GM12892 (cell line): ENCODE measurements at places on chromosomes 16 and 17.

- no peak for DNase-seq
Measured at GRCh38 chr16:82027629-82028064, 7.4 kb upstream of the HSD17B2 start.

- no peak for DNase-seq
Measured at GRCh38 chr17:37568350-37569053, 40.7 kb downstream of the SYNRG start.

- no peak for DNase-seq
Measured at GRCh38 chr16:47461598-47462266, 601 bp downstream of the PHKB start.

DNA sequence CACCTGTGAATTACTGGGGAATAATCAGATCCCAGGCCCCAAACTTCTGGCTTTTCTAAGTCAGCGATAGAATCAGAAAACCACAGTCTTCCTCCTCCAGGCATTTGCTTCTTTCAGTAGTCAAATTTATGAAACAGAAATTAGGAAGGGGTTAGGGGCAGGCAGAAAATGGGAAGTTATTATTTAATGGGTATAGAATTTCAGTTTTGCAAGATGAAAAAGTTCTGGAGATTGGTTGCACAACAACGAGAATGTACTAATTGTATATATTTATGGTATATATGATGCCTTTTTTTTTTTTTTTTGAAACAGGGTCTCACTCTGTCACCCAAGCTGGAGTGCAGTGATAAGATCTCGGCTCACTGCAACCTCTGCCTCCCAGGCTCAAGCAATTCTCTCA lies 23.5 kb downstream of the ORC6 start:
- DNase-seq = no peak

- DNase-seq = no peak
Measured at GRCh38 chr17:42456223-42457106, 2.2 kb upstream of the ATP6V0A1 start.

DNA sequence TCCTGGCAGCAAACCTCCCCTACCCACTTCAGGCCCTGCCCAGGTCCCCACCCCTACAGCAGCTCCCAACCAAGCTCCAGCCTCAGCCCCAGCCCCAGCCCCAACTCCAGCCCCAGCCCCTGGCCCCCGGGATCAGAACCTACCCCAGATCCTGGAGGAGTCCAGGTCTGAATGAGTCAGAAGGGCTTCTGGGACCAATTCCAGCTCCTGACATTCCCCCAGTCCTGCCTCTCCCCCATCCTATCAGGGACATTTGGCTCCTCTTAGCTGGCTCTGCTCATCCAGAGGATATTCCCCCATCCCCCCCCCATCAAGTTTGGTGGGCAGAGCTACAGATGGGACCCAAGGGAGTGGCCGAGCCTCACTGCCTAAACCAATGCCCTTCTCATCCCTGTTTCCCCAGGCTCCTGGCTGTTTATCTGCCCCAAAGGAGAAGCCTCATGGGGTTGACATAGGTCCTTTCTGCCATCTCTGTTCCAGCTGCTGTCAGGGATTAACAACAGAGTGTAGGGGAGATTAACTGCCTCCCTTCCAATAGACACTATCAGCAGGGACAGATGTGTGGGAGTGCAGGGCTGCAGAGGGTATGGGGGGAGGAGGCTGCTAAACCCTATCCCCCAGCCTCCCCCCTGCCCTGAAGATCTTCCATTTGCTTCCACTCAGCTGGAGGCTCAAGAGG lies 16.5 kb downstream of the CNTNAP1 start:
- DNase-seq = no peak

DNA sequence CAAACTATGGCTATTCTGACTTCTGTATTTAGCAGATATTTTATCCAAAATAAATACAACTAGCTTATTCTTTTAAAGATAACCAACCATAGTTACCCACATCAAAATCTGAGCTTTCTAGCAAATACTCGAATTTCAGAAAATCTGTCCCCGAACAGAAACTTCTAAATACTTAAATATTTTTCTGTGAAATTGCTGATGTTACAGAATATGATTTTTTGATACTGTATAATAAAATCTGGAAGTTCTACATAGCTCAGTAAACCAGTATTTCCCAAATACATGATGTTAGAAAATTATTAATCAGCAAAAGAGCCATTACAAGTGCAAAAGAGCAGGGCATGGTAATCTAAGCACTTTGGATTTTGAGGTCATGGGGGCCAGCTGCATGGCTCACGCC lies 114.9 kb downstream of the CDH8 start:
- DNase-seq = no peak

DNA sequence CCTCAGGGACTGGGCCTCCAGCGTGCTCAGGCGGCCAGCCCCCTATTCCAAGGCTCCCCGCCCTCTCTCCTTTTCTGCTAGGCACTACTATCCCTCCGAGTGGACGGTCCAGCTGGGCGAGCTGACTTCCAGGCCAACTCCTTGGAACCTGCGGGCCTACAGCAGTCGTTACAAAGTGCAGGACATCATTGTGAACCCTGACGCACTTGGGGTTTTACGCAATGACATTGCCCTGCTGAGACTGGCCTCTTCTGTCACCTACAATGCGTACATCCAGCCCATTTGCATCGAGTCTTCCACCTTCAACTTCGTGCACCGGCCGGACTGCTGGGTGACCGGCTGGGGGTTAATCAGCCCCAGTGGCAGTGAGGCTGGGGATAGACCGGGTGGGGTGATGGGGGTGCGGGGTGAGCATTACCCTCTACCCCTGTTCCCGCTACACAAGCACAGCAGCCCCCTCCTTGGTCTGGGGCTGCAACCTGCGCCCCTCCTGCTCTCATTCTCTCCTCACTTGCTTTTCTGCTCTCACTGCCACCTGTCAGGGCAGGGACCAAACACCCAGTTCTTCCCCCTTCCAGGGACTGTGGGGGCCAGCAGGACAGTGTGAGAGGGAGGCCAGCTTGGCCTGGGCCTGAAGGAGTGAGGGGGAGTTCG lies 1.1 kb downstream of the PRSS41 start:
- DNase-seq = no peak

GRCh38 chr17:65371702-65372101 lies 189.7 kb downstream of the AXIN2 start:
- no peak for DNase-seq

DNA sequence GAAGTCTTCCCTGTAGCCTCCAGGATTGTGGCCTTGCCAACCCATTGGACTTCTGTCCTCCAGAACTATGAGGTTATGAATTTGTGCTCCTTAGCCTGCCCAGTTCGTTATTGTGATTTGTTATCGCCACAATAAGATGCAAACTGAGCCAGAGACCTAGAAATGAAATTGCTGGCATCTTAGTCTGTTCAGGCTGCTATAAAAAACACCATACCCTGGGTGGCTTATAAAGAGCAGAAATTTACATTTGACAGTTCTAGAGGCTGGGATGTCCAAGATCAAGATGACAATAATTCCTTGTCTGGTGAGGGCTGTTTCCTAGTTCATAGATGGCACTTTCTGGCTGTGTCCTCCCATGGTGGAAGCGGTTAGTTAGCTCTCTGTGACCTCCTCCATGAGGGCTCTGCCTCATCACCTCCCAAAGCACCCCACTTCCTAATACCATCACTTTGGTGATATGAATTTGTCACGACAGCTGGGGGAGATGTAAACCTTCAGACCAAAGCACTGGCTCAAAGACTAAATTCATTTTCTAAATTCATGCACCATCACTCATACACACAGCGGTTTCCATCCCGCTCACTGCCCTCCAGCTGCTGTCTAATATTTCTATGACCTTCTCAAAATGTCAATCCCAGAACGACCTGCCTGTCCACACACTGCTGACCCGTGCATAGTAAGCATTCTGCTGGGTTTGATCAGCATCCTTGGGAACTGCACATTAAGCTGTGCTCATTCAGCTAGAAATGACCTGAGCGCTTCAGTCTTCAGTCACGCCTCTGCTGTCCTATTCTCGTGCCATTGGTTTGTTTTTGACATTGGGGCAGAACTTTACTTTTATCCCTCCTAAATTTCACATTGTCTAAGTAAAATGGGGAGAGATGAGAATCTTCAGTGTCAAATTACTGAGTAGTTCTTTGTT lies 36.6 kb downstream of the GINS3 start:
- no peak for DNase-seq

DNA sequence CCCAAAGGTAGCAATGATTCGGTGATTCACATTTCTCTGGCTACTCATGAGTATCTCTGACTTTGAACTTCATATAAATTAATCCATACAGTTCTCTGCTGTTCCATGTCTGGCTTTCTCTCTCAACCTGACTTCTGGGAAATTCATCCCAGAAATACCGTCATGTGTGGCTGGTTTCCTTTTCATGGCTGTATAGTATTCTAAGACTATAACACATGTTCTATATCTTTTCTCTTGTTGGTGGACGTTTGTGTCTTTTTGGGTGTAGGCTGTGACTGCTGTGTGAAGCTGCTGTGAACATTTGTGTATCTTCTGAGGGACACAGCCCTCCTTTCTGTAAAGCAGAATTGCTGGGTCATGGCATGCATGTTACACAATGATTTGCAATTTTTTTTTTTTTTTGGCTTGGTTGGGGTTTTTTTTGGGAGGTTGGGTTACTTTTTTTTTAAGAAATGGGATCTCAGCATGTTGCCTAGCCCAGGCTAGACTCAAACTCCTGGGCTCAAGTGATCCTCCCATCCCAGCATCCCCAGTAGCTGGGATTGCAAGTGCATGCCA lies 6.3 kb downstream of the TTYH2 start:
- no peak for DNase-seq
